NCI-H526 treated with DMSO at 0.1 percent for 48 hours (cell line): ENCODE measurements at places on chromosomes 2 and 18.

- no peak for DNase-seq
Measured at GRCh38 chr2:137117385-137117784, 352.0 kb downstream of the THSD7B start.

- DNase-seq = peak; percentile 9
Measured at GRCh38 chr2:118763797-118764196, 83.7 kb downstream of the EN1 start.

DNA sequence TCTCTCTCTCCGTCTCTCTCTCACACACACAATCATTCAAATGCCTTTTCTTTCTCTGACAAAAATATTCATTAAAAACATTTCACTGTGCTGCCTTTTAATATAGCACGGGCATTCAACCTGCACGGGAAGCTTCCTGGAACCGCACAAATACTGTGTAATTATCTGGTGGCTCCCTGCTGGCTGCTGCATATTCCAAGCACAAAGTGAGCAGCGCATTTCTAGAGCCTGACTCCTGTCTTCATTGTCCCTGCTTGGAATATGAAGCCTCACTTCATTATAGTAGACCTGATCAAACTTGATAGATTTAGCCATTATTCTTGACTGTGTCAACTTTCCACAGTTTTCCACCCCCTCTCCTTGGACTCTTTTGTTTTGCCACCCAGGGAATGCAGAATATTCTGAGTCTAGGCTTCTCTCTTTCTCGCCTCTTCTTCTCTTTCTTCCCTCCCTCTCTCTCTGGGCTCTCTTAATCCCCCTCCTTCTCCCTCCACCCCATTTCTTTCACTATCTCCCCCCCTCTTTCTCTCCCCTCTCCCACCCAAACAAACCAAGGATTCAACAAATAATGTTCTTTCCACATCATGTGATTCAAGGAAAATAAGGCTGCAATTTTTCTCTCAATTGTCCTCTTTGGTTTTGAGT, 672.1 kb upstream of the FANCL start:
- no peak for DNase-seq

- DNase-seq = no peak
Measured at GRCh38 chr2:172655091-172655837, 80.4 kb upstream of the RAPGEF4 start.

- DNase-seq = no peak
Measured at GRCh38 chr2:186345745-186346144, 140.3 kb upstream of the ZC3H15 start.

- DNase-seq = no peak
Measured at GRCh38 chr2:184692141-184692734, 93.9 kb downstream of the ZNF804A start.

DNA sequence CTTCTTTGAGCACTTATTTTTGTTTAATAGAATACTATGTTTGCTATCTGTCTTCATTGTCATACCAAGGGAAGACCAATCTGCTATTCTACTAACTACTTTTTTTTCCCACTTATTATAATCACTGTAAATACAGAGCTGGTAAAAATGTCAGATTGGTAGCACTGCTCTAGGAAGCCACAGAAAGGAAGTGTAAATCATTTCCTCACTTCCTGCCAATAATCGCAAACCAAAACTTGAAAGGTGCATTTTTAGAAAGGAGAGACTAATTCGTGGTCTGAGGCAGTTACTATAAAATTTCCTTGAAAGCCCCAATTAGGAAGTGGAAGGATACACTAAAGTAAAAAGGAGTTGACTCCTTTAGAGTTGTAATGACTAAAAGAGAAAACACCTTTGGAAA, 13.9 kb upstream of the THSD7B start:
- no peak for DNase-seq

- no peak for DNase-seq
Measured at GRCh38 chr18:24818441-24818840, 358.0 kb downstream of the HRH4 start.

DNA sequence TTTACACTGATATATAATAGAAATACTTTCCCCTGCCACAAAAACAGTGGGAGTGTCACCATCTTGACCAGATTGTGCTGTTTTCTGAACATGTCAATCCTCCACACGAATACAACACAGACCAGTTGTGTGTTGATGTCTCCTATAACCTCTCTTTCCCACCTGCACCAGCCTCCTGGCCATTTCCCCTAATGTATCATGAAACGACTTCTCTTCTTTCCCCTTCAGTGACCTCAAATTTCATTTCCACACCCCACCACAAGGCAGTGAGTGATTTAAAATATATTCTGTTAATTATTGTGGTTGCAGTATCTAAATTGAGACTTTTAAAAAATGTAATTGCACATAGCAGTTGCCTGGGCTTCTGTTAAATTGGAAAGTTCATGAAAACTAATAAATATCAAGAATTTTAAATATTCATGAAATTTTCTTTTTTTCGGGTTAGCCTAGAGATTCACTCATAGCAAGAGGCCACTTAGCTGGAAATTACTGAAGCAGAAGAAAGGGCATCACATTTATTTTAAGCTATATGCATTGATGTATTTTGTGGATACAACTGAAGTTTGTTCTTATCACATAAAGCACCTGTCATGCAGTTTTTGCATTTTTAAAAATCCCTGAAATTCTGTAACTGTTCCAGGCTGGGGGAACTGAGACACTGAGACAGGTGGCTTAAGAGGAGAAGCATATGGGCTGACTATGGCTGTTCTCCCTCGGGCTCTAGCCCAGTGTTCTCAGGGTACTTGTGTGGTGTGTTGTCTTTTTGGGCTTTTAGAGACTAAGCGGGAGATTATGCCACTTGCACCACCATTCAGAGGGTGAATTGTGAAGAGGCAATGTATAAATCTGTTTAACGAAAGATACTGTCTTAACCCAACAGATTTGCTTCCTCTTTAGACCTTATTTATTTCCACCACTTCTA, 15.9 kb downstream of the FAM171B start:
- no peak for DNase-seq

GRCh38 chr2:46837112-46837454, 78.5 kb downstream of the MCFD2 start:
- no peak for DNase-seq

- DNase-seq = no peak
Measured at GRCh38 chr2:238235331-238235732, 4.5 kb downstream of the HES6 start.

DNA sequence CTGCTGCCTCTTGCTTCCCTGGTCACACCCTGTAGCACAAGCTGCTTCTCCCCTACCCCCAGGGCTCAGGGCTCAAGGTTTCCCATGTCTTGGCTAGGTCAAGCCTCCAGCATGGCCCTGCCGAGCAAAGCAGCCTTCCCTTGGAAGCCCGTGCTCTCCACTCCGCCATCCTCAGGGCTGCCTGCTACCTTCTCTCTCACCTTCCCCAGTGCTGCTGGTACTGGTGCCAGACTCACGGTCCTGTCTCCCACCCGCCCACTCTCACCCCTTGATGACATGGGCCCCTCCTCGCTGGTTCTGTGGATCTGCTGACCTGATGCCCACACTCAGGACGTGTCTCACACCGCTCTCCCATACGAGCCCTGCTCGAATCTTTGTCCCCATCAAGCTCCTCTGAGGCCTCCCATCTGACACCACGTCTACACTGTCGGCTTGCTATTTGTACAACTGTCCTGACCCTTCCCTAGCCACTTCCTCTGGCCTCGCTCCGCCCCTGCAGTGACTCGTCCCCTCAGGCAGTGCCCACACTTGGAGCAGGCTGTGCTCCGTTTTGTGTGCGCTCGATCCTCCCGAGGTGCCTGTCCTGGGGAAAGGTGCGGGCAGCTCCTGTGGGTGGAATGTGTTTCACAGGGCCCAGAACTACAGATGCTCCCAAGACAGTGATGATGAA, 49.9 kb downstream of the ZAP70 start:
- DNase-seq = no peak

GRCh38 chr18:37680911-37681310, 115.3 kb upstream of the CELF4 start:
- DNase-seq = no peak
